ENCODE measurements at places on chromosomes 4 and X.

GRCh38 chr4:17058536-17058915, 160.1 kb upstream of the LDB2 start:
- no peak for DNase-seq

DNA sequence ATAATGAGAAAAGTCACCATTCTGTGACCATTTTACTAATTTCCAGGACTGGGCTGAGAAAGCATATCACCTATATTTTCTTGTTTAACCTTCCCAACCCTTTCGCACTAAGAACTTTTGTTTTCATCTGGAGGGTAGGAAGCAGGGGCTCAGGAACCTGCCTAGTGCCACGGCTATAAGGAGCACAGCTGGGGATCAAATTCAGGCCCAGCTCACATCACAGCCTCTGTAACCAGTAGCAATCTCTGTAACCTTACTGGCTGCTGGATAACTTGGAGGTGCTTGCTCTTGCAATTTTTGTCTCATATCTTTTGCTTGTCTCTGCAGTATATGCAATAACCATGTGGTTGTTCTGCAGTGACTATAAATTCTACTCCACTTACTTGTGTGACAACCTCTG, 76.7 kb upstream of the PLAC1 start:
- DNase-seq = no peak

DNA sequence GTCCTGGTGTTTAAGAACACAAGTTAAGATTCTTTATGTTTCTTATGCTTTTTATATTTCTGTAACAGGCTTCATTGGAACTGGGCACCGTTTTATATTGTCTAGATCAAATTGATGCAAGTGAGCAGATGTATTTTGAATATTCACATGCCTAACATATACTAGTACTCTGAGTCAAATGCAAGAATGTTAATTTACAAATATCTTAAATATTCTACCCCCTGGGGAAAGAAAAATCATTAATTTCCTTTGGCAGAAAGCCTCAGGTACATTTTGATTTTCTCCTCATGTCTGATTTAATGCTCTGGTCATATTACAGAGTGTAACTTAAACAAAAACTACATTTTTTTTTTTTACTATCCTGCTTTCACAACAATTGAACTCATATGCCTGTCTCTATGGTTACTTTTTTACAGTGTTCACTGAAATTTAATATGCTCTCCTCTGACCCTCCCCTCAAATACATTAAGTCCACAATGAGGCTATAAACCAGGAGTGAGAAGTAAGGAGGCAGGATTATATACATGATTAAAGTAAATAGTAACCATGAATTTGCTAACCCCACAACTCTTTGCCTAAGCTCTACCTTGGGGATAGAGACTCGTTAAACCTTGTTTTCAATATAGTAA, 2.4 kb upstream of the NSUN7 start:
- no peak for DNase-seq

- no peak for DNase-seq
Measured at GRCh38 chr4:113539408-113539807, 222.1 kb downstream of the CAMK2D start.

- DNase-seq = no peak
Measured at GRCh38 chrX:1658071-1658491, 43.2 kb downstream of the ASMT start.

DNA sequence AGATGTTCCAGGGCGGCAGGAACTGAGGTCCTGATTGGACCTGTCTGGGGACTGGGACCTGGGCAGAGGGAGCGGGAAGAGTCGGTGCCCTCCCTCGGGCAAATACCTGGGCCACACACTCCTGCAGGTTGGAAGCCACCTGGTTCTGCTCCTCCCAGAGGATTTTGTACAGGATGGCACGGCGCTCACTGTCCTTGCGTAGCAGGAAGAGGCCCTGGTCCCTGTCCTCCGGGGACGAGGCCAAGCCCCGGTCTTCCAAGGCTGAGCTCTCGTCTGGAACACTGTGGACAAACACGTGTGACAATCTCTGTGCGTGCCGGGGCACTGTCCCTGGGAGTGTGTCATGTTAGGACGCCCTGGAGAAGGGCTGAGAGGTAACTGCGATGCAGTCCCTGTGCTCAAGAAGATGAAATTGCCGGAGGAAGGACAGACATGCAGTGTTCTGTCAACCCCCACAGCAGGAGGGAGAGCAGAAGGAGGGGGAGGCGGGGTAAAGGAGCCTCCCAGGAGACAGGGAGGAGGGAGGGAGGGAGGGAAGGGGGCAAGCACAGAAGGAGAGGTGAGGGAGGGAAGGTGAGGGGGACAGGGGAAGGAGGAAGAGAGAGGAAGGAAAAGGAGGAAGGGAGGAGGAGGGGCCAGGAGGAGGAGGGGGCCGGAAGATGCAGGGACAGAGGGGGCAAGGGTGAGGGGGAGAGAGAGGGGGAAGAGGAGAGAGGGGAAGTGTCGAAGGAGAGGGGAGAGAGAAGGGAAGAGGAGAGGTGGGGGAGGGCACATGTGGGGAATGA, 29.0 kb downstream of the PDHA1 start:
- no peak for DNase-seq

DNA sequence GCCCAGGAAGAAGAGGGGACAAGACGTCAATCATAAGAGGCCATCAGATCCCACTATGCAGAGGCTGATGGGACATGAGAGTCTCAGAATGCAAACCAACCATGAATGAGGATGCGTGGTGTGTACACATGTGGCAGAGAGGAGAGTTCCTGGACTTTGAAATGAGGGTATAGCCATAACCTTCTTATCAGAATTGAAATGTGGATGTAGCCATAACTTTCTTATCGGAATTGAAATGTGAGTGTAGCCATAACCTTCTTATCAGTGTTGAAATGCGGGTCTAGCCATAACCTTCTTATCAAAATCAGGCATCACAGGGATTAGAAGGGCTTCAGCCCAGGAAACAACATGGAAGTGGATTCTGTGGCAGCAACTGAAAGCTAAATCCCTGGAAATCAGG, 415.5 kb upstream of the FAT1 start:
- DNase-seq = no peak

- DNase-seq = no peak
Measured at GRCh38 chr4:47862297-47862696, 24.4 kb upstream of the CORIN start.

GRCh38 chr4:71009890-71010588, 16.6 kb downstream of the DCK start:
- peak; percentile 41 for DNase-seq

DNA sequence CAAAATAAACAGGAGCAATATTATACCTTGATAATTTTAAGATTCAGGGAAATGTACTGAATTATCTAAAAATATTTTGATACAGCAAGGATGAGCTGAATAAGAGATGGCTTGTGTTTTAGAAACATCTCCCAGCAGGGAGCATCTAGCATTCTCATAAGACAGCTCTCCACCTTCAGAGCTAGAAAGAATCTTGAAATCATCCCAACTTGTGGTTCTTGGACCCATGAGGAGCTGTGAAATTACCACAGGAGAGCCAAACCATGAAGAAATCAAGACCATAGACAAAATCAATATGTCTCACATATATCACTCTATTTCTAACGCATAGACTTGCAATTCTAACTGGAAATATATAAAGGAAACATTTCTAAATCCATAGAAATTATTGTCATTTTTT, 210.6 kb upstream of the DKK2 start:
- DNase-seq = no peak

- no peak for DNase-seq
Measured at GRCh38 chr4:106301393-106302061, 14.5 kb downstream of the TBCK start.

GRCh38 chrX:68757331-68757730, 71.5 kb upstream of the EFNB1 start:
- DNase-seq = no peak

DNA sequence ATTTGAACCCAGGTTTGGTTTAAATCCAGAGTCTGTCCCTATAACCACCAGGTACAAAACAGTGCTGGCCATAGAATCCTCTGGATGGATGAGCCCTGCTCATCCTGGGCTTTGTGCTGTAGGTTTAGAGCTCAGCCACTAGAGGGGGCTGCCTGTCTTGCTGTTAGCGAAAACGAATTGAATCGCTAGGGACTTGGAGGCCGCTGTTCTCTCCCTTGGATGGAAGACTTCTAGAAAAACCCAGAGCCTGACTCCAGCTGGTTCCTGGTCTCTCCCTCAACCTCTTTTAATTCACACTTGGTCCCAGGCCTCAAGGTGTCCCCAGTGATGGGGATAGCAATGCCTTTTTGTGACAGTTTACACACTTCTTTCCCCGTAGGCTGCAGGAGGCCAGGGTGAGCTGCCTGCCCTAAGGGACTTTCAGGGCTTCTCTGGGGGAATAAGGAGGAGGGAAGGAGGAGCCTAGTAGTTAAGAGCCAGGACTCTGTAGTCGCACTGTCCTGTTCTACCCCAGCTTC, 8.7 kb downstream of the RIPPLY1 start:
- peak; percentile 44 for DNase-seq

- DNase-seq = no peak
Measured at GRCh38 chr4:155639704-155640523, 26.7 kb upstream of the GUCY1A1 start.

DNA sequence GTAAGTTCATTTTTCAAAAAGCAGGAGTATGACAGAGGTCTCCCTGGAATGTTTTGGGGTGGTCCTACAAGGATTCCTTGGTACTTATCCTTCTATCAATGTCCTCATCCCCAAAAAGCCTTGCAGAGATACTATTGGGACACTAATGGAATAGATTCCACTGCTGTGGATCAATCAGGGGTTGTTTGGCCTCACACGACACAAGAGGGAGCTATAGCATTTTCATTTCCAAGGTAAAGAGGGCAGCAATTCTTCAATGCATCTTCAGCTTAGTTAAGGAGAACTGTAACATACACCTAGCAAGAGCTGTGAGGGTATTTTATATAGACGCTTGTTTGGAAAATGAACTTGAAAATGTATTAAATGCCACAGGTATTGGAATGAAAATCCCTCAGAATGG, 50.9 kb downstream of the USP26 start:
- no peak for DNase-seq

DNA sequence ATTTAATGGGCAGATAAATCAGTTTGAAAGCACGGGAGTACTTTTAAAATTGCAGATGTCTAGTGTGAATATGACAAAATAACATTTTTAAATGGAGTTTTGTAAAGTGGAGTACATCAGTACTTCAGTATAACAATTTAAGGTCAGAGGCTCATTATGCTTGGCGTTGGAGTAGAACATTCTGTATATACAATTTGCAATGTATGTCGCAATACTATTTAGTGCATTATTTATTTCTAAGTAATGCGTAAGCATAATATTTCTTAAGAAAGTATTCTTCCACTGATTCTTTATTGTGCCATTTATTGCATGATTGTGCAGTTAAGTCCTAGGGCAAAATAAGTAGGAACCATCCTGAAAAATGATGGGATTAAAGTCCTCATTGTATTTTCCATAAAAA, 461.6 kb downstream of the AFF2 start:
- no peak for DNase-seq

DNA sequence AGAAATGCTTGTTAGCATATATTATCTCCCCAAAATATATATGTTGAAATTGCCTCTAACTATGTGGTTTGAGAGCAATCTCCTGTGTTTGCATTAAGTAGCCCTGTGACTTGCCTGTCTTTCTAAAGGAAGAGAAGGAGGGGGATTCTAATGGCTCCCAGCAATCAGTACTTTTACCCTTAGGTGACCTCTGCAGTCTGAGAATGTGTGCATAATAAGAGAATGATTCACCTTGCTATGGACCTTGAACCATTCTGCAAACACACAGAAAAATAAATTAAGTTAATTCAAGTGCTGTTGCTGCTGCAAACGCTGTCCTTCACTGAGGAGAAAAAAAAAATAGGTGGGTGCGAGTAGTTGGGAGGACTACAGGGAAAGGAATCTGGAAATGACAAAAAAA, 322.2 kb downstream of the IQCM start:
- no peak for DNase-seq

DNA sequence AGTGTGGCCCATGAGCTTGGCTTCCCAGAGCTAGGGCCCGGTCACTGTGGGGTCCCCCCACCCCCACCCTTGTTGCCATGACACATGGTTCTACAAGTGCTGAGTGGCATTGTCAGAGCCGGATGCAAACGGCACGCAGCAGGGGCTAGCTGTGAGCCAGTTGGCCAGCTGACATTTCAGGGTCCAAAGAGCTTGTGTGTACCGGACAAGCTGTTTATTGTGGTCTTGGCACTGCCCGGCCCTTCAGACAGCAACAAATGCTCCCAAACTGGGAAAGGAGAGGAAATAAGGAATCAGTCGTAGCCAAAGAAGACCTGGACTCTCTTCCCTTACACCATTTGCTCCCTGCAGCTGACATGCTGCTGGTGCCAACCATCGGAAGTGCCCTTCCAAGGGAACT, 36.8 kb downstream of the TSC22D3 start:
- DNase-seq = no peak

- no peak for DNase-seq
Measured at GRCh38 chr4:3822230-3822947, 56.2 kb downstream of the ADRA2C start.

GRCh38 chrX:12906046-12906761, at the start of gene TLR8:
TSS of gene TLR8 (plus strand) at chrX:12906620. CDS start at chrX:12906707, 87 bp downstream.
- no peak for DNase-seq

DNA sequence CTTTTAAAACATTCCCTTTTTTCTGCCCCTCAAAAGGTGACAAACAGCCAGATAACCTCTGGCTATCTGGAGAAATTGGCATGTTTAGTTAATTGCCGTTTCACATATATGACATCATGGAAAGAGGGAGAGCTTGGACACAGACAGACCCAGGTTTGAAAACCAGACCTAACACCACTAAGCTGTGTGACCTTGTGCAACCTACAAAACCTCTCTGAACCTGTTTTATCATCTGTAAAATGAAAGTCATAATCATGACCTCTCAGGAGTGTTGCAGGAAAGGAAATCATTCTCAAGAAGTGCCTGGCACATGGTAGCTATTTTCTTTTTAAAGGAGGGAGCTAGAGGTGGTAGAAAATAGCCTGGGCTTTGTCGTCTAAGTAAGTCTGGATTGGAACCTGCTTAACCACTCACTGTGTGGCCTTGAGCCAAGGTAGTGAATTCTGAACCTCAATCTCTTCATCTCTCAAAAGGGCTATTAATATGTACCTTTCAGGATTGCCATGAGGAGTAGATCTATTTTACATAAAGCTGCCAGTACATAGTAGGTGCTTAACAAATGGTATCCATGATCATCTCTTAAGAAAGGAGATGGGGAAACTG, 363.5 kb downstream of the BCOR start:
- no peak for DNase-seq

DNA sequence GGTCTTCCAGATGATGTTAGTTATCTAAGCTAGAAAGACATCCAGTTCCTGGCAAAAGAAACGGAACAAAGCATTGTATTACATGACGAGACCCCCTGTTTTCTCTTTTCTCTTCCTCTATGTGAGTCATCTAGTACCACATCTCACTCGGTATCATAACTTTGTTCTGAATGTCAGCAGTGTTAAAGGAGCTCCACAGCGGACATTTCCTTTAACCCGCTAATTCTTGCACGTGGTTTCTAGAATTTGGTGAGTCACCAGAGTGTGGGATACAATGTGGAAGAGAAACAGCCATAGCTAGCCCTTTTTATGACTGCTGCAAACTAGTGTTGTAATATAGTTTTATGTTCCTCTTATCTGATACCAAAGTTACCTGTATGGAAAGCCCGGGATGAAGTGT, 243.7 kb downstream of the TENM3 start:
- DNase-seq = no peak
